Breast epithelium (tissue), 4 donors: ENCODE measurements at places on chromosomes 11 and 22.
A peak's percentile ranks its signal among the peaks of the same experiment; 100 is the strongest.

GRCh38 chr11:95156133-95156721 is 66.6 kb downstream of the ENDOD1 start:
- no peak for DNase-seq

GRCh38 chr11:123381817-123382554 is 48.1 kb upstream of the GRAMD1B start:
- DNase-seq, result no peak

DNA sequence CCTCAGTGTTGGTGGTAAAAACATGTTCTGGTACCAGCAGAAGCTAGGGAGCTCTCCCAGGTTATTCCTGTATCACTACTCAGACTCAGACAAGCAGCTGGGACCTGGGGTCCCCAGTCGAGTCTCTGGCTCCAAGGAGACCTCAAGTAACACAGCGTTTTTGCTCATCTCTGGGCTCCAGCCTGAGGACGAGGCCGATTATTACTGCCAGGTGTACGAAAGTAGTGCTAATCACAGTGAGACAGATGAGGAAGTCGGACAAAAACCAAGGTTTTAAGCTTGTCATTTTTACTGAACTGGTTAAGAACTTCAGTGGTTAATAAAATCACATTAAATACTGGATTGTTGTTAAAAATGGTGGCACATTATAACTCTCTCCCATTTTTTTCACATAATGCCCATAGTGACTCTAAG is 42.6 kb upstream of the VPREB1 start:
- DNase-seq, result no peak

DNA sequence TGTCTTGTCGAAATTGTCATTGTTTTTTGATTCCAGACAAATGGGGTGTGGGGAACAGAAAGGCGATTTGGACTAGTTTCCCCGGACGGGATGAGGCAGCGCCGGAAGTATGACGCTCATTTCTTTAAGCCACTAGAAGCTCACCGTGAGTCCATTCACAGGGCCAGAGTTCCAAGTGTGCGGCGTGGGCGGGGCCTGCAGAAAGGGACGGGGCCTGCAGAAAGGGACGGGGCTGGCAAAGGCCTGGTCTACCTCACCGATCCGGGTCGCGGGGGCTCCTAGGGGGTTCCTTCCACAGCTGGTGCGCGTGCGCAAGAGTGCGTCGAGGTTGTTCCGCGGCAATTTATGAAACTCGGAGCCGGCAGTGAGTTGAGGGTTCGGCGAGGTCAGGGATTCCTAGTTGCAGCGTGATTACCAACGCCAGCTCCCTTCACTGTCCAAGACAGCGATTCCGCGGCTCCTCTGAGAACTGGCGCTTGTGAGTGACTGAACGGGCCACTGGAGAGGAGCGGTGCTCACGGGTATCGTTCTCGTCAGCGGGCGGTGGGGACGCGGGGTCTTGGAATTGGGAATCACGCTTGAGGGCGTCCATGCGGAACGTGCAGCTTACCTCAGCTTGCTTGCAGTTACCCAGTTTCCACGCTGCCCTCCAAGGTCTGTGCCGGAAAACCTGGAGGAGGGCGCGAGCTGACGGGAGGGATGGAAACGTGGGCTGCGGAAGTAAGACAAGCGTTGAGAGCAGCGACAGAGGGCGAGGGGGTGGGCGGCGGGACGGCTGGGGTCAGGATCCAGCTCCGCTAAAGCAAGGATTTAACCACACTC is at the start of gene ZNF215:
Gene ZNF215 (plus strand): TSS at position 219 of the 822 bp plus-strand sequence. CDS start 5,847 bp downstream, outside the sequence.
- DNase-seq, result peak; percentile 52

DNA sequence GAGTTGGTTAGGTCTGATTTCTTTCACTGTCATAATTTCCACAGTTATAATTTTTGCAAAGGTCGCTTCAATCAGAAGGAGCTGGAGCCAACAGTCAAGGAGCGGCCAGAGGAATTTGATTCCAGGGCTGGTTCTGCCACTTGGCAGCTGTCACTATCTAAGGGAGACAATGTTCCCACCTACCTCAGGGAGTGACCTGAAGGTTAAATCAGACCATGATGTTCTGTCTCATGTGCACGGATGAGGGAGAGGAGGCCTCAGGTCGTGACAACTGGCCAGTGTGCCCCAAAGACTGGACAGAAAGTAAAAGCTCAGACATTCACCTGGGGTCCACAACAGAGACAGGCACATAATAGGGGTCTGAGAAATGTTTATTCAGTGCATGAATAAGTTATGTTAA is 7.6 kb downstream of the MRGPRD start:
- no peak for DNase-seq

DNA sequence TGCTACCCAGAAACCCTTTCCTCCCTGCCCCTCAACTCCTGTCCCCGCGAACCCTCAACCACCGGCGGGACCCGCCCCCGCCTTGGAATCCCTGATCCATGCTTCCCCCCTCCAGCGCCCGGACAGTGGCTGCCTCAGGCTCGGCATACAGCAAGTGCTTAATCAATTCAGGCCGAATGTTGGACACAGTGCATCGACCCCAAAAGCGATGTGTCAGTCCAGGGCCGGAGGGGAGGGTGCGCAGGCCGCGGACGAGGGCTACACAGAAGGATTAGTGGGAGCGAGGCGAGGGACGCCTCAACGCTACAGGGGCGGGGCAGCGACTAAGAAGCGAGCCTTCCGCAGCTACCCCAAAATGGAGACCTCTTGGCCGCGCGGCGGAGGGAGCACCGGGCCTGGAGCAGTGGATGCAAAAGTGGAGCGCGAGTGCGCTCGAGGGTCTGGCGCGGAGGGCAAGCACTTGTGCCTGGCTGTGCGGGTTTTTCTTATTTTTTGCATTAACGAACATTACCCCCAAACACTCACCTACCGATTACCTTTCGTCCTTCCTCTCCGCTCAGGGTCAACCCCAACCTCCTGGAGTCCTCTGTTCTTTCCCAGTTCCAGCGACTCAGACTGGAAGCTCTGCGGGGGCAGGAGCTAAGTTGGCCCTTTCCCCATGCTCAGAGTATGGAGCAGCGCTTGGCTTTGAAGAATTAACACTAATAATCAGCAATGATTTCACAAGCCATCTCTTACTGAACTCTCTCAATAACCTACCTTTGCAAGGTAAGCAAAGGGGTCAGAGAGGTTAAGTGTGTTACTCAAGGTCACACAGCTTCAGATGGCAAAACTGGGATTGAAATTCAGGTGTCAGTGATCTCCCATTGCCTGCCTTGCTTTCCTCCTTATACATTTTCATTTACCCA is 30.0 kb upstream of the WNT11 start:
- DNase-seq, result no peak

DNA sequence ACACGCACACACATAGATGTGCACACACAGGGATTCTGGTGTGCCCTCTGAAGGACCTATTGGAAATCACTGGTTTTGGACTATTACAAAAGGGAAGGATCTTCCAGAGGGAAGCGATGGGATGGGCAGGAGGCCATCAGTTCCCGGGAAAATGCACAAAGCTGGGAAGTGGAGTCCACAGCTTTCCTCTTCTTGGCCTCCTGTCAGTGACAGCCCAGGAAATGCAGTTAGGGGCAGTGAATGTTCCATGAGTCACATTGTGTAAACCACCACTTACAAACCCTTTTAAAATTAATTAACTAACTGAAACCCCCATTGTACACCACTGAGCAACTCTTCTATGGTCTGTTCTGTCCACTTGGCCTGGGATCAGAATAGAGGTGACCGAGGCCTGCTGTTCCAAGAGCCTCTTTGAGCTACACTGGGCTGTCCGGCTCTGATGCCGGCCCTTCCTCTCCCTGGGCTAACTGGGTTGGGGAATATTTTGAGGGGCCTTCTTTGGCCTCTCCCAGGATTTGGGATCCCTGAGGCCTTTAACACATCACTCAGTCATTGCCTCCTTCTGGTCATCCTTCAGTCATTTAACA is 137.7 kb downstream of the FEZ1 start:
- no peak for DNase-seq

- DNase-seq, result no peak
These were observed 124.7 kb upstream of the NAV2 start for GRCh38 chr11:19587979-19588378.

DNA sequence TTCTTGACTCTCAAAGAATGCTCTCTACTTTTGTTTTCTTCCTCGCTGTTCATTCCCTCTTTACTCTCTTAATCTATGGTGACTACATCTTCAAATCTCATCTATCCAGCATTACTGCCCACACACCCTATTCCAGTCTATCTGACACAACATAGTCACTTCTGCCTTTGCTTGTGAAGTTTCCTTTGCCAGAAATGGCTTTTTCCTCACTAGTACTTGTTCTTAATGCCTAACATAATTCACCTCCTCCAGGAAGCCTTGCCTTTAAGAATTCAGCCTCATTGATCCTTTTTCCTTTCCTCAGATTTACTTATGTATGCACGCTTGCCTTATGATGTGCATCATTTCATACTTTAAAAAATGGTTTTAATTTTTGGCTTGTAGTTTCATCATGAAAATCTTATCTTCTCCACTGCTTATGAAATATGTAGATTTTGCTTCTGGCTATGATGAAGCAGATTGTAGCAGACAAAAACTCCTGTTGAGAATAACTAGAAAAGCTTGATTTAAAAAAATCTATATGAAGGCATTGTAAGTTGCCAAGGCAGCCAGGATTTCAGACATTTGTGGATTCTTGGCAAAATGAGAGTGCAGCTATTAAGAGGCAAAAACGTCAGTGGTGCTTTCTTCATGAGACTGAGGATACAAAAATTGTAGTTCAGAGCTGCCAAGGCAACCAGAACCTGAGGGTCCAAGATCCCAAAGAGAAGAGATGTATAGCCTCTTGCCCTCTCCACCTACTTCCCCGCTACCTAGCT is 31.8 kb downstream of the RNF169 start:
- no peak for DNase-seq

GRCh38 chr11:122002047-122002446 is 114.0 kb downstream of the BLID start:
- DNase-seq, result no peak

GRCh38 chr11:44002191-44003093 is 45.3 kb upstream of the ACCSL start:
- DNase-seq, result no peak

DNA sequence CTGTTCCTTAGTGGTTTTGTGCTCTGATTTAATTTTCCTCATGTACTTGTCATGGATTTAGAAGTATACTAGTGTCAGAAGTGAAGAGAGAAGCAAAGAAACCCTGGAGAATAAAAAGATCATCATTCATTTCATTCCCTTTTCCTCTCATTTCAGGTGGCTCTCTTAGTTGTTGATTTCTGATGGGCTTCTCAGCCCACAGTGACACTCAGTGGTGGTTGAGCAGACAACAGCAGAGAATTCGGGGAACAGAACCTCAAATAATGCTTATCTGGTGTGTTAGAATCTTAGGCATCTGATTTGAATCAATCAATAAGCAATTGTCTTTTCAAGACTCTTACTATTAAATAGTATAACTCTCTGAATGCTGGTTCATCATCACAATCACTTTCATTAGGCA is 1289.4 kb downstream of the FAM181B start:
- no peak for DNase-seq

DNA sequence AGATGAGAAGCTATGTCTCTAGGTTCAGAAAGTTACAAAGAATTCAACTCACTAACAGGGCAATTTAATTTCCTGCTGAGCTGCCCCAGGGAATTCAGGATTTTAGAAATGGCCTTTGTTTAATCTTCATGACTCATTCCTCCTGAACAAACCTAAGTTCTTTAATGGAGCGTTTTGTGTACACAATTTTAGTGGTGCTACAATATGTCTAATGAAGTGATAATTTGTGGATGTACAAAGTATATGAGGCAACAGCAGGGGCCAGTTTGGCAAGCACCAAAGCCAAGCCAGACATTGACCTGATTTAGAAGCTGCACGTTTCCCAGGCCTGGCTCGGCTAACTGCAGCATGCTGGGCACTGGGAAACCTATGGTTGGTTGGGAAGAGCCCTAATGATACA is 34.4 kb upstream of the HEPHL1 start:
- DNase-seq, result peak; percentile 60

DNA sequence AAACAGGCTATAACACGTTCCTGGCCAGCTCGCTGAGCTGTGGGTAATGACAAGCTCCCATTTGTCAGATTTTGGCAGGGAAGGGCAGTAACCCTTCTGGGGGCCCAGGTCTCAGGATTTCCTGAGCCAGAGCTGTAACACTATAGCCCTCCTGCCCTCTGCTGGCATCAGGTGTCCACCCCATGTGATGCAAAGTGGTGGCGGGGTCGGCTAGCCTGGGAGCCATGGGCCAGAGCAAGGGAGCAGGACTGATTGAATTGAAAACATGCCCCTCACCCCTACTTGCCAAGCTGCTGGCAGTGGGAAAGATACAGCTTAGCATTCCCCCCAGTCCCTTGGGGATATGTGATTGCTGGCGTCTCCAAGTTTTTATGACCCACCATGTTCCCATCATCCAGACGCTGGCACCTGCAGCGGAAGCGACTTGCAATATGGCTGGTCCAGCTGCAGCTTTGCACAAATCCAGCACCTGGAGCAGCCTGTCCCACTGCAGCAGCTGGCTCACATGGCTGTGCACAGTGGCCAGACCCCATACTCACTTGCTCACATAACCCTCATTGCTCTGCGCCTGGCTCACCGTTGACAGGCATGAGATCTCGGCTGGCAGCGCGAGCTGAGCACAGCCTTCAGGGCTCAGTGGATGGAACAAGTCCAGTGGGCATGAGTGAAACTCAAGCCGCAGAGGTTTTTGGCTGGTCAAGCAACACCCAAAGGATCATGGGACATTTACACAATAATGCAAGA is 1147.8 kb downstream of the JRKL start:
- DNase-seq, result no peak

DNA sequence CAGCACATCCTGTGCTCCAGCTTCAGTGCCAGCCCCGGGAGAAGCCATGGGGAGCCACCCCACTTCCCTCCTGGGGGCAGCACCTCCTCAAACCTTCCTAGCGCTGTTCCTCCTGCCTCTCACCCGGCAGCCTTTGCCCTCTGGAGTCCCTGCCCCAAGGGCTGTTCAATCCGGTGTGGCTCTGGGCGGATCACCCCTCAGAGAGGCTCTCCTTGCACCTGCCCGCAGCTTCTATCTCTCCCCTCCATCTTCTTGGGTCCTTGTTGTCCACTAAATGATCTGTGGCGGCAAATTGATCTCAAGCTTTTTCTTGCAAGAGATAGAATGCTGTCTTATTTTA is 18.1 kb upstream of the CDKN1C start:
- DNase-seq, result no peak

DNA sequence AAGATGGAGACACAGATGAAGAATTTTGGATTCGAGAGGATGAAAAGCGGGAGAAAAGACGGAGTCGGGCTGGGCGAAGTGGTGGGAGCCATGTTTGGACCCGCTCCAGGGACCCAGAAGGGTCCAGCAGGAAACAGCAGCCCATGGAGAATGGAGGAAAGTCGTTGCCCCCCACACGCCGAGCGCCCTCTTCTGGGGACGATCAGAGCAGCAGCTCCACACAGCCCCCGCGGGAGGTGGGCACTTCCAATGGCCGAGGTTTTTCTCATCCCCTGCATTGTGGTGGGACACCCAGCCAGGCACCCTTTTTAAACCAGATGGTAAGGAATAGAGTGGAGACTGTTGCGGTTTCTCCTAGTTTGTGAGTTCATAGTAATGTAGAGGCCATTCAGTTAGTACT is 22.8 kb upstream of the SLC25A18 start:
- DNase-seq, result no peak
